SJSA1 (cell line): ENCODE measurements at places on chromosomes 6 and 20.

- no peak for DNase-seq
Observed at GRCh38 chr6:45921691-45922281, 93.9 kb downstream of the CLIC5 start.

DNA sequence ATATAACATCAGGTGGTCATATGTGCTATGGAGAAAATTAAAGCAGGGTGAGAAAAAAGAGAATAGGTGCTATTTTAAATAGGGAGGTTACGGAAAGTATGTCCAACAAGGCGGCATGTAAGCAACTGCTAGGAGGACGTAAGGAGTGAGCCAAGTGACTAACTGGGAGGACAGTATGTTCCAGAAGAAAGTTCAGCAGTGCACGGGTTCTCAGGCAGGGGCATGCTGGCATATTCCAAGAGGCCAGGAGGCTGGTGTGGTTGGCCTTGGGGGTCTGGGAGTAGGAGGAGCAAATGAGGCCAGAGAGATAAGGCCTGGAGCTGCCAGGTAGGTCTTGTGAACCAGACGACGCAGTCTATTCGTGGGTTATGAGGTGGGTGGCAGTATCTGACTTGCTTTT, 112.4 kb downstream of the ARMC2 start:
- no peak for DNase-seq

DNA sequence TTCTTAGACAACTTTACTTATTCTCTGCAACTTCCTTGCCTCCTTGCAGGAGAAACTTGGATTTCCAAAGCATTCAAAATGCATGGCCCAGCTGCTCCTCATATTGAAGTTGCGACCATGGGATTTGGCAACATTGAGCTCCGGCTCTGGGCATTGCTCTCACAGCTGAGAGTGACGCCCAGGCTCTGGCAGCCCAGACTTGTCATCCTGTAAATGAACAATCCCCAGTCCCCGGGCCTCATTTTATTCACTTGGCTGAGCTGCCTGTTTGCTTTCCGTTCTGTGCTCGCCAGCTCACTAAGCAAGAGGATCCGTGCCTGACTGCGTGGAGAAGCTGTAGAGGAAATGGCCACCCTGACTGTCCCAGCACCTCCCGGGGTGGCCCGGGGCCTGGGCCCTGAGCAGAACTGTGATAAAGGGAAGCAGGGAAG, 119.5 kb upstream of the CD93 start:
- DNase-seq = peak; percentile 38

DNA sequence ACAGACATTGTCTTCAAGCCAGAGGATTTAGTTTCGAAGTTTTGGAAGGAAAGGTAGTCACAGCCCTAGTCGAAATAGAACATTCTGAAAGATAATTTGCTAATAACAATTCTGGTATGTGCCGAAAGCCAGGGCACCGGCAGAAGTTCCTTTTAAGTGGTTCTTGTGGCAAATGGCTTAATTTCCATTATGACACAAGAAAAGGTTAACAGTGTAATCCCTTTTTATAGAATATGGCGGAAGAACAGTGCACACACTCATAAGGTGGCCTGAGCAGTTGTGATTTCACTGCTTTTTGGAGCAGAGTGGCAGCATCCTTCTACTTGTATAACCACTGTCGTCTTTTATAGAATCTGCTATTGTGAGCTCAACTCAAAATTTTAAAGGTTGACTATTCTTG, 152.4 kb downstream of the SASH1 start:
- DNase-seq = no peak

GRCh38 chr6:168469521-168469920, 28.5 kb downstream of the SMOC2 start:
- no peak for DNase-seq

GRCh38 chr6:12911427-12911826, 194.9 kb downstream of the PHACTR1 start:
- no peak for DNase-seq

DNA sequence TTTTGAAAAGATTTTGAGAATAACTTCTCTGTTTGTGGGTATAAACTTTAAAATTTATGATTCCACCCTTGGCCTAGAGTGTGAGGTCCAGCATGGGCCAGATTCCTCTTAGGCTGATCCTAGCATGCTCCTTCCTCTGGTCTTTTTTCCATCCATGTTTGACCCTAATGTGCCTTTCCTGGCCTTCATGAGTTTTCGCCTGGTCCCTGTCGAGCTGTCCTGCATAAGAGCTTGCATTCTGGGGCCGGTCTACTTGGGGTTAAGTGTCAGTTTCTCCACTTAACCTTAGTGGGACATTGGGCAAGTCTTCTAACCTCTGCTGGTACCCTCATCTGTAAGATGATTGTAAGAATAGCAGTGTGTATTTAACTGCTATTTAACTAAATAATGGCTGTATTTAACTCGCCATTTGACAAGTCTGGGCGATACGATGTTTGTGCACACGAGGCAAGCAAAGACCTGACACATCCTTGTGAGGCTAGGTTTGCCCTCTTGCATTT, 40.7 kb upstream of the TAGAP start:
- no peak for DNase-seq

DNA sequence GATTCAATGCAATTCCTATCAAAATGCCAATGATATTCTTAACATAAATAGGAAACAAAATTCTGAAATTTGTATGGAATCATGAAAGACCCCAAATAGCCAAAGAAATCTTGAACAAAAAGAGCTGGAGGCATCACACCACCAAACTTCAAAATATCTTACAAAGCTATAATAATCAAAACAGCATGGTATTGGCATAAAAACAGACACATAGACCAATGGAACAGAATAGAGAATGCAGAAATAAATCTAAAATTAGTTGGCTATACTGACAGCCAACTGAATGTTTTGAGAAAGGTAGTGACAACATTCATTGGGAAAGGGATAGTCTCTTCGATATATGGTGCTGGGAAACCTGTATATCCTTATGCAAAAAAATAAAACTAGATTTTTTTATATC, 121.9 kb upstream of the ASCC3 start:
- DNase-seq = no peak

GRCh38 chr6:3624250-3625136, 127.0 kb downstream of the PXDC1 start:
- no peak for DNase-seq

DNA sequence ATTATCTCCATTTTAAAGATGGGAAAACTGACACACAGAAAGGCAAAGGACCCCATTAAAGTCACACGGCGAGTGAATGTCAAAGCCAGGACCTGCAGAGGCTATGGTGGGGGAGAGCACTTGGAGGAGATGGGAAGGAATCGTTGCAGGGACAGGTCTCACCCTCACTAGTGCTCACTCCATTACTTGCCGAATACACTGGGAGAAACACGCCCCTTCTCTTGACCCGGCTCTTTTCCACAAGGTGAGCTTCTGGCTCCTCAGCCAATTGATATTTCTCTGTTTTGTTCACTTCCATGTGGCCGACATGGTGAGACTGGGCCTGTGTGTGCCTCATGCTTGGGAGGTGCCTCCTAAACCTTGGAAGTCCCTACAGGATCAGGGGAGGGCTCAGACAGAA, 117.8 kb upstream of the KCNG1 start:
- no peak for DNase-seq

DNA sequence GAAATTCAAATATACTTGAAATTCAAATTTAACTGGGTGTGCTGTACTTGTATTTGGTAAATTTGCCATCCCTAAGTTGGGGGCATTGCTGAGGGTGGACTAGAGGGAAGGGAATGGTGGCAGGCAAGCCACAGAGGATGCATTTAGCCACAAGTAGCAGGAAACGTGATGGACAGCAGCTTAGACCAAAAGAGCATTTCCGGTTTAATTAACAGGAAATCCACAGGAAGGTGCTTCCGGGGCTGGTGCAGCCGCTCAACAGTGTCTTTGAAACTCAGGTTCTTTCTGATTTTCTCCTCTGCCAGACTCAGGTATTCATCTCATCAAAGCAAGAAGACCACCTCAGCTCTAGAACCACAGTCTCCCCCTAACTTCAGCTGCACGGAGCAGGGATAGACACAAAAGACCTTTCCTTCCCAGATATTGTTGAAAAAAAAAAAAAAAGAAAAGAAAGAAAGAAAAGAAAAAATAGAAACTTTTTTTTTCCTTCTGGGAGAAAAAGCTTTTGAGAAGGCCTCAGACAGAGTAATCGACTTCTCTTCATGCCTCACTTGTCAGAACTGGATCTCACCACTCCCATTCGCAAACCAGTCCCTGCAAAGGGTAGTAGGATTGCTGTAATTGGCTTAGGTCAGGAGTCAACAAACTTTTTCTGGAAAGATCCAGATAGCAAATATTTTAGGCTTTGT, 8.0 kb upstream of the BCAS1 start:
- no peak for DNase-seq

DNA sequence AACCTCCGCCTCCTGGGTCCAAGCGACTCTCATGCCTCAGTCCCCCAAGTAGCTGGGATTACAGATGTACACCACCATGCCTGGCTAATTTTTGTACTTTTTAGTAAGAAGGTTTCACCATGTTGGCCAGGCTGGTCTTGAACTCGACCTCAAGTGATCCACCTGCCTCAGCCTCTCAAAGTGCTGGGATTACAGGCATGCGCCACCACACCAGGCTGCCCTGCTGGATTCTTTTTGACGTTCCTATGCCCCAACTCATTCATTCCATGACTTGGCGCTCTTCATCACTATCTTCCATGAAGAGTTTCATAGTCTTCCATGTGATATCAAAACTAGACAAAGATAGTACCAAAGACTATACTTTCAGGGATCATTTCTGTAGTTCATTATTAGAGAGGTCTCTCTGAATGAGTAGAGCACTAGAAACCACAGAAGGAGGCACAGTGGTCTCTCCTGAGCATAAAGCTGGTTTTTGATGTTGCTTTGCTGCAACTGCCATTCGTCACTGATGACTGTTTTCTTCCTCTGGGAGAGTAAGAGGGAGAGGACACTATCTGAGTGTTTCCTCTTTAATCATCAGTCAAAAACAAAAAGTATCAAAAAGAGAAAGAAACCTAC, 23.5 kb downstream of the DNAAF9 start:
- no peak for DNase-seq

DNA sequence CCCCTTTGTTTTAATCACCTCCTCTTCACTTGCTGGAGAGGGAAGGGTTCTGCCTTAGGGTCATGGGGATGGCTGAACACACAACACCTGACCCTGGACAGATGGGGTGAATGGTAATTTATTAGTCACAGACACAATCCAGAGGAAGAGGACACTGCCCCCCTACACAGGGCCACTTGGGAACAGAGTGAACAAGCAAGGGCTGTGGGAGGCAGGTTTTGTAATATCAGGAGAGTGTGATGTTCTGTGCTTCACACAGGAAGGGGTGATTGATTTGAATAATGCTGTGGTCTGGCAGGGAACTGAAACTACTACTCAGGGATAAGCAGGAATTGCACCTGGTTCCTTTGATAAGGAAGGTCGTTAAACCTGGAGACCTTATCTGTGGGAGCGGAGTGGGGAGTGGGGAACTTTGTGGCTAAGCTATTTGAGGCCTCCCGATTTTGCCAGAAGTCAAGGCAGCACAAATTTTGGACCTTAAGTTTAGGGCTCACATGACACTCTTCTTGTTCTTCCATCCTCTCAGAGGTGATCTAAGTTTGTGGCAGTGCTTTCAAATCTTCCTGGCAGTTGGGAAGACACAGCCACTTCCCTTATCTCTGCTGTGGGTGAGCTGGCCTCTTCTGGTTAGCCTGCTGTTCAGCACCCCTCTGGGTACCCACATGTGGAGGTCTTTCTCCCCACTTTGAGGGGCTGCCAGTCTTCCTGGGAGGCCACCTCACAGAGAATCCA, 77.8 kb downstream of the CD164 start:
- DNase-seq = no peak

- no peak for DNase-seq
Observed at GRCh38 chr20:9887706-9888105, 48.8 kb upstream of the PAK5 start.

DNA sequence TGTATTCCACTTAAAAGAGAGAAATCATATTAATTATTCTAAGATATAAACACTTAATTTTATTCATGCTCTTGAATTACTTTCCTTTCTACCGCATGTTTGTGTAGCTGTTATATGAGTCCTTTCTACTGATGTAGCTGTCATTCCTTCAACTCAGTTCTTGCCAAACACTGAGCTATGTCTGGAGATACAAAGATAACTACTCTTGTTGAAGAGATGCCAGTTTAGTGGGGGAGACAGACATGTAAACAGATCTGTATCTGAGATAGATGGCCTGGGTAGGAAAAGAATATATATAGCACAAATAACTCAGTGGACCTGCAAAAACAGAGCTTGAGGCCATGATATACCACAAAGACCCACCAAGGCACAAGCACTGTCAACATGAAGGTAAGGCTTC, 157.3 kb downstream of the BTBD9 start:
- DNase-seq = no peak

- no peak for DNase-seq
Observed at GRCh38 chr6:149060300-149060984, 257.1 kb upstream of the TAB2 start.

GRCh38 chr6:24990944-24991809, 55.4 kb upstream of the RIPOR2 start:
- DNase-seq = no peak

DNA sequence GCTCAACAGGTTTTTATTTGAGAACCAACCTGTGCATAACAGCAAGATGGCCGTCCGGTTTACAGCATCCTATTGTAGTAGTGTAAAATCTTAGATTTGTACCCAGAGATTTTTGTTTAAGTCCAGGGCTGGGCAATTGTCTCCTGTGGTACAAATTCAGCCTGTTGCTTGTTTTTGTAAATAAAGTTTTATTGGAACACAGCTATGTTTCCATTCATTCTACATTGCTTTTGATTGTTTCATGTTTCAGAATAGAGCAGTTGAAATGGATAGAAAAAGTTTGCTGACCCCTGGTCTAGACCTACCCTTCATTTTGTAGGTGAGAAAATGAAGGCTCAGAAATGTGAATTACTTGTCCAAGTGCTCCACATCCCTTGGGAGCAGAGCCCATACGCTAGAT, 8.5 kb downstream of the SMPDL3A start:
- no peak for DNase-seq

GRCh38 chr6:168020242-168020641, 22.8 kb downstream of the KIF25 start:
- DNase-seq = no peak

DNA sequence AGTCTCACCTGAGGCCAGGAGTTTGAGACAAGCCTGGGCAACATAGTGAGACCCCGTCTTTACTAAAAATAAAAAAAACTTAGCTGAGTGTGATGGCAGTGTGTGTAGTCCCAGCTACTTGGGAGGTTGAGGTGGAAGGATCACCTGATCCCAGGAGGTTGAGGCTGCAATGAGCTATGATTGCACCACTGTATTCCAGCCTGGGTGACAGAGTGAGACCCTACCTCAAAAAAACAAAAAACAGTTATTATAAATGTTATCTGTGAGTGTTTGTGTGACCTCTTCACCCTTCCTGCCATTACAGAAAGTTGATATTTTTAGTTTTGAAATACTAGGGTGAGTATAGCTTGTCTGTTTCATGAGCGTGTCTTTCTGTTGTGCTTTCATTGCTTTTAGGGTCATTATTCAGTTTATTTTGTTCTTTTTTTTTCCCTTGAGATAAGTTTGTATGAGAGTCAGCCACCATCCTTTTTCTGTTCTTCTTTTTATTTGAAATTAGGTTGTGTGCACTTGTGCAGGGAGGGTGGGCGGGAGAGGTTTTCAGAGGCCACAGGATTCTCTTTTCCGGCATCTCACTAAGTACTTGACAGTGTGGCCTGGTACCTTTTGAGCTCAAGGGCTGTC, 26.2 kb downstream of the CDYL start:
- no peak for DNase-seq

- DNase-seq = no peak
Observed at GRCh38 chr20:19562426-19562825, 195.6 kb upstream of the RIN2 start.

GRCh38 chr6:107360476-107360875, 98.9 kb downstream of the PDSS2 start:
- no peak for DNase-seq
